Inflammatory macrophage treated with lipopolysaccharide for 1 hour (primary cell): ENCODE measurements at places on chromosomes 1 and 21.
A peak's percentile ranks its signal among the peaks of the same experiment; 100 is the strongest.

DNA sequence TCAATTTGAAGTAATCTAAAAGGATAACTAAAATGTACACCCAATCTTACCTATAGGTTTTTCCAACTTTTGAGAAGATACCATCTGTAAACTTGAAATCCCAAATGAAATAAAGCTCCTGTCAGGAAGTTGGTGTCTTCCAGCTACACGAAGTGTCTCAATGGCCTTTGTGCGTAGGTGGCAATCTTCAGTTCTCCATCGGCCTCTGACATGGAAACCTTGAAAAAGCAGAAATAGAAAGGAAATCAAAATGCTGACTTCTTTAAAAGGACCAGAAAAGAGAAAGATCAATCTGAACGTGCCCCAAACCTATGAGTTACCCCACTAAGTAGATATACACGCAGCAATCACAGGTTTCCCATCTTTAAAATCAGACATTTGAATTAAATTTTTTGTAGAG is 10.0 kb downstream of the MKNK1 start:
- peak; percentile 92 for DNase-seq

GRCh38 chr1:180609643-180610555 is 21.9 kb upstream of the XPR1 start:
- DNase-seq = peak; percentile 18

DNA sequence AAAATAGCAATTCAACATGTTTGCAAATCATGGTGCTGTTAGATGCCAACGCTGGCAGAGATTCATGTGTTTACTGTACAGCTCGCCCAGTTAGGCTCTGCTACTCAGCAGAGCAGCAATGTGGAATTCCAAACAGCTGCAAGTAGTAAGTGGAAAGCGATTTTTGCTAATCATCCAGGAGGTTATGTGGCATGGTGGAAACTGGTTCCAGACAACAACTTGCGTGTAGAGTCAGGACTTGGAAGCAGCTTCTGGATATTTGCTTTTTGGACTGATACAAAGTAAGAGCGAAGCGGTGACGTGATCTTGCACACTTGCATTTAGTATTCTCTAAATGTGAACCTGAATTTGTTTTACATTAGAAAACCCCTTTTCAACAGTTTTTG is 27.1 kb upstream of the HHAT start:
- no peak for DNase-seq

DNA sequence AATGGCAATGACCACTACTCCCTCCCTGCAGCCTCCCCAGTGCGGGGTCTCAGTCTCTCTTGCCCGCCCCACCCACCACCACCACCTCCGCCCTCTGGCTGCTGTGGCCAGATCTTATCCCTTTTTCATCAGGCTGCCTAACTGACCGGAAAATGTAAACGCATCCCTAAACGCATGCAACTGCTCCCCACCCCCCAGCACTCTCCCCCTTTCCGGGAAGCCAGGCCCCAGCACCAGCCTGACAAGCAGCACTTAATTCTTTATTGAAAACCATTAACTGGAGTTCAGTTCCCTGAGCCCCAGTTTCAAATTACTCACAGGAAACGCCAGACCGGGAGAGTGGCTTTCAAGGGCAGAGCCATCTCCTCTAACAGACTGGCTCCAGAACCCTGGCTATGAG is 147.7 kb downstream of the DMRTA2 start:
- DNase-seq = no peak

DNA sequence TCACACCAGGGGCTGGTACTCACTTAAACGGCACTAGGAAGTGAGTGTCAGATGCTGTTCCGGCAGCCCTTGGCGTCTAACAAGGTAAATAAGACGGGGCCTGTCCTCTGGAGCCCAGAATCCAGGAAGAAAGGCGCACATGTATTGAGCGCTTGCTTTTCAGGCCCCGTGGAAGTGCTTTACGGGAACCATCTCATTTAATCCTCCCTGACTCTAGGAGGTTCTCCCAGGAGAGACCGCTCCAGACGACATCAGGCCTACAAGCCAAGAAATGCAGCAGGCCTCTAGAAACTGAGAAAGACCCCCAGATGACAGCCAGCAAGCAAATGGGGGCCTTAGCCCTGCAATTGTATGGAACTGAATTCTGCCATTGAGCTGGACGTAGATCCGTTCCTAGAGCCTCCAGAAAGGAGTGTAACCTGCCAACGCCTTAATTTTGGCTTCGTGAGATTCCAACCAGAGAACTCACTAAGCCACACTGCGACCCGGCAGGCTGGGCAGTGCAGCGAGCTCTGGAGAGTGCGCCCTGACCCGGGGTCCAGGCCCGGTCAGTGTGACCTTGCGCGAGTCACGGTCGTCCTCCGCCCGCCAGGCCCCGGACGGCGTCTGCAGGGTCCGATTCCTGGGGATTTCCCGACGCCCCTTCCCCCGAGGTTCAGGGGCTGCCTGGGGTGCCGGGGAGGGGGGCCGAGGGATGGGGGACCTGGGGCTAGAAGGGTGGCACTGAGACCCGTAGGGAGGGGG is 532 bp upstream of the MANEAL start:
- DNase-seq = no peak

DNA sequence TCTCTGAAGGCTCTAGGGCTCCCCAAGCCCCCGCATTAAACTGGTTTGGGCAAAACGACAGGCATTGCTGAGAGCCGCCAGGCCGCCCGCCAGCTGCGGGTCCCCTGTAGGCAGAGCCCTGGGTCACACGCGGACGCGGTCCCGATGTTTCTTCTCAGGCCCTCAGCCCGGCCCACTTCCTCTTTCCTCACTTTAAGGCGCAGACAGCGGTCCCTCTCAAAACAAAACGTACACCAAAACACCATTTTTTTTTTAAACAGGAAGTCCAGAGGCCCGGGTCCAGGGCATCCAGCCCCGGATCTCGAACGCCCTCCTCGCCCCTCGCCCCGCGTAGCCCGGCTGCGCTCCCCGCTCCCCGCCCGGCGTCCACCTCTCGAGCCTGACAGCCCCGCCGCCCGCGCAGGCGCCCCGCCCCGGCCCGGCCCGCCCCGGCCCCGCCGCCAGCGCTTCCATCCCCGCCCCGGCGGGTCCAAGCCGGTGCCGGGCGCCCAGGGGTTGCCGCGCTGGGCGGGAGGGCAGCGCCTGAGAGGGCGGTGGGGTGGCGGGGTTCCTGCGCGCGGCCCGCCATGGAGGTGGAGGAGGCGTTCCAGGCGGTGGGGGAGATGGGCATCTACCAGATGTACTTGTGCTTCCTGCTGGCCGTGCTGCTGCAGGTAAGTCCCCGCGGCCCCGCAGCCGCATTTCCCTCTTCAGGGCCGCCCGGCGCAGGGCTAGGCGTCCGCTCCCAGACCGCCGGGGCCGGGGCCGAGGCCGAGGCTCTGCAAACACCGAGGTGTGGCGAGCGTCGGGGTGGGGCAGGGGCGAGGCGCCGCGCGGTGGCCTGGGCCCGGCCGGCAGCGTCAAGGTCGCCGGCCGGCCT is at the start of gene SLC22A15:
SLC22A15 (plus strand) TSS at position 452 of the 859 bp plus-strand sequence; CDS start at position 567, 115 bp downstream.
- DNase-seq = peak; percentile 81

DNA sequence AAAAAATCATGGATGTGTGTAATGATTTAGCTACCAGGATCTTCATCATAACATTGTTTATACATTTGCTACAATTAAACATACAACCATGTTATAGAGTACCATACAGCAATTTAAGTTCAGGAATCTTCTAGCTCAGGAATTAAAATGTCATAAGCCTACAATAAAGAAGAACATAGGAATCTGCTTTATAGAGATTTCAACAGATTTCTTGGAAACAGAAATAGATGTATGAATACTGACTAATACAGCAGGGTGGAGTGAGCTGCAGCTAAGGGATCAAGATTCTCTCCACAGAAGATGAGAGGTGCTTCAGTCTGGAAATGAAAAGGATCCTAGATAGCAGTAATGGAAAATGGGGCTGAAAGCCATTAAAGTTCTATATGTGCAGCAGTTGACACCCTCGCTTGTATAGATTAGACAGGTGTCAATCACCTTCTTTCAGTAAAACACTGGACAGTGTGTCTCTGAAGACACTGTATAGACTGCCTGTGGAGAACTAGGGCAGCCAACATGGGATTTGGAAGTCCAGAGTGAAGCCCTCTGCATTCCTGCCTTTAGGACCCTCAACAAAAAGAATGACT is 73.9 kb downstream of the DNTTIP2 start:
- DNase-seq = no peak

DNA sequence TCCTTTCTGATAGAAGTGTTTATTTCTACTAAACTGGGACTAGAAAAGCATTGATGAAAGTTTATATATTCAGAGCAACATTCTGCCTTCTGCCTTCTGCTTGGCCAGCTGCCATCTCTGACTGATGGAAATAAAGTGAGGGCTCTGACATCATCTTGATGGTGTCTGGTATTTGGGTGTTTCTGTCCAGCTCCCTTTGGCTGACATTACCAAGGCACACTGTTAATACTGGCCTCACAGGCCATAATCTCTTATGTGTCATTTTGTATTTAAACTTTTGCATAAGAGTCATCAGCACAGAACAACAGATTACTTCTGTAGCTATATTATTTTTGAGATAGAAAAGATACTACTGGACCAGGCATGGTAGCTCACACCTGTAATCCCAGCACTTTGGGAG is 216.9 kb downstream of the RYR2 start:
- no peak for DNase-seq

DNA sequence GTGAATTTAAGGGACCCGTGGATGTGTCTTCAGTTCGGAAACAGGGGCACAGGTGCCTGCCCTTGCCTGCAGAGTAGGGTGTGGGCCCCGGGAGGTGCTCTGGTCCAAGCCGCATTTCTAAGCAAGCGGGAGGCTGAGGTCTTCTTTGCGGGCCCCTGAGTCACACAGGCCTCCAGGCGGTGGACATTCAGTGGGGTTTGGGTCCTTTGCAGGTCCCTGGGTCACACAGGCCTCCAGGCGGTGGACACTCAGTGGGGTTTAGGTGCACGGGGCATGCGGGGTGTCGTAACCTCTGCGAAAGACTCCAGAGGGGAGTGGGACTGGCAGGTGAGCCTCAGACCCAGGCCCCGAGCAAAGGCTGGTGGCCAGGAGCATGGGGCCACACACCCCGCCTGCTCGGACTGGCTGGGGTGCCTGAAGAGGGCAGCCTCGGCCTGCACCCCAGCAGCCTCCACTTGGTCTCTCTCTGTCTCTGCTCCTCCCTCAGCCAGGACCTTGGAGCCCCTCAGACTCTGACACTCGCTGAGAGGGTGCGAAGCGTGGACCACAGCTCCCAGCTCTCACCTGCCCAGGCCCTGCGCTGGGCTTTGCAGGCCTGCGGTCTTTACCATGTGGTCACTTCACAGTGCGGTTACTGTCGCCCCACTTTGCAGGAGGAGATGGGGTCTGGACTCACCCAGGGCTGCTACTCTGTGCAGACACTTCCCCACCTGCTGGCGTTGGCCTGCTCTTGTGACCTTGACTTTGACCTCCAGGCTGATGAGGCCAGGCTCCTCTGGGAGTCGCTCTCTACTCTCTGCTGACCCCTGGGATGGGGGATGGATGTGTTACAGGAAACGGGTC is 6.0 kb upstream of the AGPAT3 start:
- no peak for DNase-seq

DNA sequence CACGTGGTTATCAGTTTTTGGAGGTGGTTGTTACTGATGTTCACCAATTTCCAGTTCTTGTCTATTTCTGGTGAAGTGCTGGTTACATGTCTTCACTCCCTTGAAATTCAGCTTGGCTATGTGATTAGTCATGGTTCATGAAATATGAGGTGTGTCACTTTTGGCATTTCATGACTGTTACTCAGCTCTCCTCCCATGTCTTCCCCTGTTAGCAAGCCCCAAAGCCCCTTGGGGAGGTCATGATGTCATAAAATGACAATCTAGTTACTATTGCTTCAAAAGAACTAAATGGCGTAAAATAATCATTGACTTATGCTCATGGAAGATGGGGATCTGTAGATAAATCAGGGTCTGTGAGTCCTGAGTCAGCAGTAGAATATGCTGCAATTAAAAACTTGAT is 425.1 kb downstream of the SETD4 start:
- DNase-seq = no peak

GRCh38 chr1:85277802-85278201 is 1.4 kb upstream of the BCL10 start:
- DNase-seq = peak; percentile 45

DNA sequence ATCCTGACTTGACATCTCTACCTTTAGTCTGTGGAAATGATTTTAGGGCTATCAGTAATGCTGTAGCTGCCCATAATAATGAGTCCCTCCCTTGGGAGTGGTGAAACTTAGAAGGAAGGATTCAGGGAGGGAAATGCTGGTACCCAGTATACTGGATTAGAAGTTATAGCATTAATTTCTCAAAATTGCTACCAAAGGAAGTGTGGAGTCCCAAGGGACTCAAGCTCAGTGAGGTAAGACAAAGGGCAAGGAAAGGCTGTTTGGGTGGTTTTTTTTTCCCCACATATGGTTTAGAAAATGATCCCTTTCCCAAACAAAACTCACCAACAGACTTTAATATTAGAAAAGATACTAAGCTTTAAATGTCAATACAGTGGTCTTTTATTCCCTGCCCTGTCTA is 99.9 kb downstream of the CD247 start:
- DNase-seq = no peak

DNA sequence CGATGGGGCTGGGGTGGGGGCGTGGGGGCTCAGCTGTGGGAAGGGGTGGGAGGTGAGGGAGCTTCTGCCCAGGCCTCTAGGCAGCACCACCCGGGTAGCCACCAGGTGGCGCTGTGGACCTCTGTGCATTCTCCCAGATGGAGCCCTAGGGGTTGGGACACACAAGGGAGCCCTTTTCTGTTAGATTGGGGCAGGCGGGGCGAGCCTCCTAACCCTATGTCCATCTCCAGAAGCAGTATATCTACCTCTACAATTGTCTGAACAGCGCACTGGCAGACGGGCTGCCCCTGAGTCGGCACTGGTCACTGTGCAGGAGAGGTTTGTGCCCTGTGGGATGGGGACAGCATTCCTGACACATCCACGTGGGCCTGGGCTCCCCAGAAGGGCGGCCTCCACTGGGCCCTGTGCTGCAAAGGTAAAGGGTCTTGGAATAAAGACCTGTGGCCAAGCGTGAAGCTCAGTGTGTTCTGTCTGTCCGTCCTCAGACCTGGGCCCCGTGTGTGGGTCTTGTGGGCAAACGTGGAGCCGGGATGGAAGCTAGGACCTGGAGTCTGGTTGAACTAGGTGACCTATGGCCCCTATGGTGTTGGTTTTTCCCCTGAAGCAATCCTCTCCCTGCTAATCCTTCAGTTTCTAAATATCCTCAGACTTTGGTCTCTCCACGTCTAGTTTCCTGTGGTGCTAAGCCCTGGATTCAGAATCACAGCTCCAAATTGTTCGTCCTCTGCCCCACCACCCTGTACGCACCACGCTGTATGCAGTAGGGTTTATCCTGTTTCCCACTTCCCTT is 4.4 kb upstream of the LGR6 start:
- DNase-seq = peak; percentile 38

GRCh38 chr1:94303005-94303404 is 65.6 kb upstream of the ARHGAP29 start:
- DNase-seq = peak; percentile 68

DNA sequence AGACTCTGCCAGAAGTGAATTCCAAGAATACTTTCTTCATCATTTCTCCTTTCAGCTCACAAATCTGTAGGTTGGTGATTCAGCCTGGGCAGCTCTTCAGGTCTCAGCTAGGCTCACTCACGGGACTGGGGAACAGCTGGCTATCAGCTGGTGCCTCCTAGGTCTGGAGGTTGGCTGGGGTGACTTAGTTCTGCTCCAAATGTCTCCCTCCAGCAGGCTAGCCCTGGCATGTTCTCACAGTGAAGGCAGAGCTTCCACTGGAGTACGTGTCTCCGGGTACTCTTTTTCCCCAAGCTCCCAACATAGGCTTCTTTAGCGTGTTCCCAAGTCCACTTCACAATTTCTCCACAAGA is 12.5 kb upstream of the VAMP4 start:
- DNase-seq = no peak
